T-helper 22 cell (primary cell): ENCODE measurements at places on chromosomes 11 and 22.

GRCh38 chr11:119306373-119306890, 10.5 kb downstream of the MCAM start:
- no peak for DNase-seq

GRCh38 chr22:41260871-41261270, 20.1 kb upstream of the CHADL start:
- no peak for DNase-seq

GRCh38 chr22:21726650-21727049, 8.9 kb downstream of the YPEL1 start:
- no peak for DNase-seq

GRCh38 chr11:130068986-130069658, 572 bp upstream of the APLP2 start:
- DNase-seq = peak; percentile 29
